Stimulated activated CD4-positive, alpha-beta T cell treated with anti-CD3 and anti-CD28 coated beads, Interleukin-2, amount 100 ng/mL, for 24 hours (primary cell): ENCODE measurements at places on chromosomes 7 and 10.

DNA sequence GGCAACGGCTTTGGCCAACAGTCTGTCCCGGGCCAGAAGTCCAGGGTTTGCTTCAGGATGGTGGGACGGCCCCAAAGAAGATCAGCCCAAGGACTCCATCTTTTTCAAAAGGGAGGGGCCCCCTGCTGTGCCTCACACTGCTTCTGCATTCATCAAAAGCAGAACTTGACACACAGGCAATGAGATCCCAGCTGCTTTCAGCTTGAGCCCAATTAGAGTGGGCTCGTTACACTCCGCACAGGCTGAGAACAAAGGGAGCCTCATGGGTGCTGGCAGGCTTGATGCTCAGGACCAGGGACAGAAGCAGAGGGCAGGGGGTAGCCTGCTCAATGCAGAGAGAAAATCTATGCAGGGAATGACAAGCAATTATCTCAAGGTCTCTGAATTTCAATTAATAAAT is 45.5 kb downstream of the VOPP1 start:
- no peak for DNase-seq

DNA sequence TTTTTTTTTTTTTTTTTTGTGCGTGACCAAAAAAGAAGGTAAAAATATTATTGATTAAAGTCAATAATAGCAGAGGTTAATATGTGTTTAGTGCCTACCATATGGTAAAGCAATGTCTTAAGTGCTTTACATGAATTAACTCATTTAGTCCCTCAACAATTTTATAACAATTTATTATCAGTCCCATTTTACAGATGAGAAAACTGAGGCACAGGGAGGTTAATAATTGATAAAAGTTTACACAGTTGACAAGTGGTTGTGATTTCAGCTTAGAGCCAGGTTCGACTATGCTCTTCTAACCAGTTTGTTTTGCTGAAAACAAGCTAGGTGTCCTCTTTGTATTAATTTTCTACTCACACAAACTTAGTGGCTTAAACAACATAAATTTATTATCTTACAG is 67.0 kb downstream of the EXOC4 start:
- no peak for DNase-seq

GRCh38 chr7:65796205-65796604 is 76.7 kb upstream of the VKORC1L1 start:
- DNase-seq: no peak

DNA sequence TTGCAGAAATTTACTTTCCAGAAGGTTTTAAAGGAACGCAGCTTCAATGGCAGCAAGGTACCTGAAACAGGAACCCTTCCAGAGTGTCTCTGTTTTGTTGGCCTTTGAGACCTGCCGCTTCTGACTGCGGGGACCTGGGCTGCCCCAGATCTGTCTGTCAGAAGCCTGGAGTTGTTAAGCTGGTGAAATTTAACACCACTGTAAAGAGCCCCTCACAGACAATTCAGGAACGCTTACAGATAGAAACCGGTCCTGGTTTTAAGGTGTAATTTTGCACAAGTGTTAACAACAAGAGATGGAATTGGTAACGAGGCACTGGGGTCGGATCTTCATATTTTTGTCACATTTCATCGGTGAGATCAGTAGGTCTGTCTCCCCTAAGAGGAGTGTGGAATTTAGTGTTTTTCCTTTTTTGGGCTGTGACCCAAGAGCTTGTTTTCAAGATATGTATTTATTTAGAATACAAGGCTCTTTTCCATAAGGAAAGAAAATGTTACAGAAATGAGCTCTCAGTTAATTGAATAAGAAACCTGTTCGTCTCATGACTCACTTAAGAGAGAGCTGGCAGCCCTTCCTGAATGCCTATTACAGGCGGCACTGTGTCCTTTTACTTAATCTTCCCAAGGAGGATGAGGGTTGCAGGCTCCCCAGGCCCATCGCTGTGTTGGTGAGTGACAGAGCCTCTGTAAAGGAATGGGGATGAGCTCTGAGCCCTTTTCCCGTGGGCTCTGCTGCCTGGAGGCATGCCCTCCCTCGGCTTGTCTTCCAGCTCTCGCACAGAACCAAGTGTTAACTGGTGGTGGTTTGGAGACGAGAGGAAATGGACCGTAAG is 168.7 kb downstream of the CUX1 start:
- DNase-seq: no peak

- DNase-seq: peak; percentile 85
Observed at GRCh38 chr7:128791121-128791971, at the start of gene CCDC136. Gene CCDC136, plus strand, starts transcription at chr7:128791968. Its CDS starts 444 bp downstream, at chr7:128792412.

DNA sequence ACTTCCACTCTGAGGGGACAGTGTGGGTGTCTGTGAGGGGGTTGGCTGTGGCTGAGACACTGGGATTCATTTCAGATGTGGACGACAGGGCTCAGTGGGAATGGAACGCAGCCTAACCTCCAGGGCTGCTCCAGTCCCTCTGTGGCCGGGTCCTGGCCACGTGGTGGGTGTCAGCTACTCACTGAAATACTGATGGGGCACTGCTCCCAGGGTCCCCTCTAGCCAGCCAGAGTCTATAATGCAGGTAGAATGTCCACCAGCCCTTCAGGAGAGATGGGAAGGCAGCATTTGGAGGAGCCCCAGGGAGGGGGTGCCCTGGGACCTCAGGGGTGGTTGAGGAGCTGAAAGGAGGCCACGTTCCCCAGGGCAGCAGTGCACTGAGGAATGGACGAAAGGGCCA is 87.2 kb upstream of the LANCL2 start:
- no peak for DNase-seq

DNA sequence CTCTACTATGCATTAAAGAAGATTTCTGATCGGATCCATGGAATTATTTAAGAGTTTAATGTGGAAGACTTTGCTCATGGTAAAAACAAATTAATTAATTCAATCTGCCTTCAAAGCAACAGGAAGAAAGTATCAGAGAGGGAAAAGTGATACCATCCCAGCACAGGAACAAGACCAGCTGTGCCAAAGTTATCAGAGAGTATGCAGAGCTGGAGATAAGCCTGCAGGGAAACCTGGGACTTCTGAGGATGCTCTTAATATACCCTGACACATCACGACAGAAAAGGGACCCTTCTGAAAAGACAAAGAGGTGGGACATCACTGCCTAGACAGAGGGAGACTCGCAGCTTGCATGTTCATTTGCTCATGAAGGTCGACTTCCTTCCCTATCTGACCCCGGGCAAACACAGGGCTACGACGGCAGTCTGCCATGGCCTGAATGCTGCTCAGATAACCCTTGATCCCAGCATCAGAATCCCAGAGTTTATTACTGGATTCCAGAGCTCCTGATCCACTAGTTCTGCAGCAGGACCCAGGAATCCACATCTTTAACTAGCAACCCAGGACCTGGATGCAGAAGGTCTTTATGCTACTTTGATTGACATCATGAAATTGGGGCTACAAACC is 29.5 kb downstream of the FAM171A1 start:
- DNase-seq: no peak

- DNase-seq: no peak
Observed at GRCh38 chr7:80819503-80819902, 99.3 kb downstream of the SEMA3C start.

- no peak for DNase-seq
Observed at GRCh38 chr10:15052121-15052520, 8.4 kb downstream of the OLAH start.

DNA sequence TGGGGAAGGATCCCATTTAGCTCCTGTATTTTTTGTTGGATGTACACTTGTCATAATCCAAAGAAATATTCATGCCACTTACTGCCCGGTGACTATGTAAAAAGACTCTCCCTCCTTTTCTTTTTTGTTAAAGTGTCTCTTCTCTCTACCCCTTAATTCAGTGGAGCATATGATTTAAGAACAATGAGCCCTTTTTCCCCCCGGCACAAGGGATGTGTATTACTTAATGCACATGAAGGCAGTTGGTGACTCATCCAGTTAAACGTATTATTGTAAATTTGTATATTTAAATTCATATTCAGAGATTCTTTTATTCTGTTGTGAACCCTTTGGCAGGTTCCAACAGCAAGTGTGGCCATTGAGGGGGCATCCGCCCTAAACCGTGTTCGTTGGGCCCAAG is 241.9 kb downstream of the SLC25A13 start:
- DNase-seq: no peak

DNA sequence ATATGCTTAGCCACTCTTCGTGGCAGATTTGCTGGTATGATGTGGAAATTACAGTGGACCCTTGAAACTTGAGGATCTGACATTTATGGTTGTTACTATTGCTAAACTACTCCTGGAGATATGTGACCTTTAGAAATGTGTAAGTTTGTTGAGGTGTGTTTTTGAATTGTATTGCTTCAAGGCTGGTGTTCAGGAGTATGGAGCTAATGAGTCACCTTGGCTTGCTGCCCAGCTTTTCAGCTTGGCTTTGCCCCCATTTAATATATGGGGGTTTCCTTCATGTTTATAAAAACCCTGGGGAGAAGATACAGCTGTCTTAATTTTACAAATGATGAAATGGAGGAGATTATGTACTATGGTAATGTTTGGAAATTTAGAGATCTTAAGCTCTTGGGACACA is 11.6 kb downstream of the HBP1 start:
- peak; percentile 71 for DNase-seq

- no peak for DNase-seq
Observed at GRCh38 chr7:157352516-157352915, 15.7 kb downstream of the DNAJB6 start.

DNA sequence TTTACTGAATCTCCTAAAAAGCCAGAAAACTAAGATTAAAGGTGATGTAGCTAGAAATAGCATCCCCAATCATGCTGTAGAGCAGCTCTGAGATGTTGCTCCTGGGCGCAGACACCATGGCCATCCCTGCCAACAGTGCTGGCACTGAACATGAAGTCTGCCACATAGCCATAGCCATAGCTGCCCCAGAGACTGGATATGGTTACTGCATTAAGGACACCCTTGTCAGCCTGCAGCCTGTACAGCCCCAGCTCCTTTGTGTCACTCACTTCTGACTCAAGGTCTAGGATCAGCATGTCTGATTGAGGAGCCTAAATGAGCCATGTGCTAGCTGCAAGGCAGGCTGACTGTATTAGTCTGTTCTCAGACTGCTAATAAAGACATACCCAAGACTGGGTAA is 284.6 kb downstream of the RPS24 start:
- no peak for DNase-seq

DNA sequence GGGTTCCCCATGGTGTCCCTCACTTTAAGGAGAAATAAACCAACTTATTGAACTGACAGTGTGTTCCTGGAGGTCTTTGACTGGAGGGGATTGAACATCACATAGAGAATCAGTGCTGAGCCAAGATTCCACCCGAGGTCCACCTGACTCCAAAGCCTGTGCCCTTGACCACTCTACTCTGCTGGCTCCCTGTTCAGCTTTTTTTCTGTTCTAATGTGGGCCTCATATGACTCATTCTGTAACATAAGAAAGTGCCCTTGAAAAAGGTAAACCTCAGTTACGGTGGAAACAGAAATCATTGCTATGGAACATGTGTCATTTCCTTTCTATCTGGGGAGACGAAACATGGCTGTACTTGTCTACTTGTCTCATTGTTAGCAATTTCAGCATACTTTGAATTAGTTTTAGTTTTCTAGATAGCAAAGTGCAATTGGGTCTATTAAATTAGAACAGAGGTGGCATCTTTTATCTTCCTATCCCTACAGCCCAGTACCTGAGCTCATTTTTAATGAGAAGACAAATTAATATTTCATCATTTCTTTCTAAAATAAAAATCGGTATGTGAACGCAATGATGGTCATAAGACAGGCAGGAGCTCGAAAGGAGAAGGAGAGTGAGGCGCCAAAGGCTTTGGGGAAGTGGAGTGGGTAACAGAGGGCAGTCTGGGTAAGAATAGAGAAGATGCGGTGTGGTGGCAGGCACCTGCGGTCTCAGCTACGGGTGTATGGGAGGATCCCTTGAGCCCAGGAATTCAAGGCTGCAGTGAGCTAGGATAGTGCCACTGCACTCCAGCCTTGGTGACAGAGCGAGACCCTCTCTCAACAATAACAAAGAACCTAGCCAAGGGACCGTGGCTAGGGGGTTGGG is 1.5 kb downstream of the GSDME start:
- peak; percentile 14 for DNase-seq

DNA sequence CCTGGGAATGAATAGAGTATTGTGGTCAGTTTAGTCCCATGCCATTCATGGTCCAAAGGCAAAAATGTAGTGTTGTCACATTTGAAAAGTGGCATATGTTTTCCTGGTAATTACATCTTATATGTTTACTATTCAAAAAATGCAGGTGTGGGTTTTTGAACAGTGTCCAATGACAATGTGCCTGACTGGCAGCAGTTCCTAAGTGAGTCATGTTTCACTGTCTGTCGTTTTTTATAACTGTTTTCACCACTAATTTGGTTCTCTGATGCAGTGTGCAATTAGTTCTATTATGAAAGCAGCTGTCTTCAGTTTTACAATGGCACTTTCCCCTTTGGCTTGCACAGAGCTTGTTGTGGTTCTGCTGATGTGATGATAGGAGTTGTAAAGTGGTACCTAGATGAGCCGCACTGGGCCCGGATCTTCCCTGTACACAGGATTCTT is 162.3 kb downstream of the SEM1 start:
- no peak for DNase-seq

DNA sequence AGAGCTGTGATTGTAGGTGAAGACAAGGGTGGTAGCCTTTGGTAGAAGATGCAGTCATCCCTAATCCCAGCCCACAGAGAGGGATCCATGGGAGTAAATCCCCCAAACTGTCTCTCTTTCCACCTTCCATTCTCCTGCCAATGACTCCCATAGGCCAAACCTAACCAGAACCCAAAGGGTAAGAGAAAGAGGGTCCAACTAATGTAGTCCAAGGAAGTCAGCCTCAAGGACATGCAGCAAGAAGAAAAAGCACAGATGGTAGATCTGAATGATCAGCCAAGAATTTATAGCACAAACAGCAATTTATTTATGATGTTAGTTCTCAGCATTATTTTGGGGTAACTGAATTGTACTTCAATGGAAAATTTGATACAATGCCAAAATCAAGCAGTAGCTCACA is 87.7 kb downstream of the ST8SIA6 start:
- DNase-seq: no peak

DNA sequence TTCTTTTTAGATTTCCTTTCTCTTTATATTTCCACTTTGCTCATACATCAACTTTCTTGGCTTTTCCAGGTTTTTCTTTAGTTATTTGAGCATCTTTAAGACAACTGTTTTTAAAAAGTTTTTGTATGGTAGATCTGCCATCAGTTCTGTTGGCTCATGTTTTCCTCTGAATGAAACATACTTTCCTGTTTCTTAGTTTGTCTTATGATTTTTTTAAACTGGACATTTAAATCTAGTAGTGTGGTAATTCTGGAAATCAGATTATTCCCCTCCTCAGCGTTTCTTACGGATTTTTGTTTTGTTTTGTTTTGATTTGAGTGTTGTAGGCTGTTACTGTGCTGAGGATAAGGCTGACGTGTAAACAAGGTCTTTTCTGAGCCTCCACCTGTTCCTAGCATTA is 33.8 kb upstream of the ITGB8 start:
- DNase-seq: no peak

GRCh38 chr7:84117304-84117703 is 77.3 kb downstream of the SEMA3A start:
- no peak for DNase-seq

GRCh38 chr7:98917331-98917730 is 39.0 kb downstream of the TRRAP start:
- no peak for DNase-seq
